ENCODE measurements at places on chromosomes 3 and 15.

- DNase-seq, result no peak
These were observed 203.7 kb upstream of the UMPS start for GRCh38 chr3:124526601-124527000.

DNA sequence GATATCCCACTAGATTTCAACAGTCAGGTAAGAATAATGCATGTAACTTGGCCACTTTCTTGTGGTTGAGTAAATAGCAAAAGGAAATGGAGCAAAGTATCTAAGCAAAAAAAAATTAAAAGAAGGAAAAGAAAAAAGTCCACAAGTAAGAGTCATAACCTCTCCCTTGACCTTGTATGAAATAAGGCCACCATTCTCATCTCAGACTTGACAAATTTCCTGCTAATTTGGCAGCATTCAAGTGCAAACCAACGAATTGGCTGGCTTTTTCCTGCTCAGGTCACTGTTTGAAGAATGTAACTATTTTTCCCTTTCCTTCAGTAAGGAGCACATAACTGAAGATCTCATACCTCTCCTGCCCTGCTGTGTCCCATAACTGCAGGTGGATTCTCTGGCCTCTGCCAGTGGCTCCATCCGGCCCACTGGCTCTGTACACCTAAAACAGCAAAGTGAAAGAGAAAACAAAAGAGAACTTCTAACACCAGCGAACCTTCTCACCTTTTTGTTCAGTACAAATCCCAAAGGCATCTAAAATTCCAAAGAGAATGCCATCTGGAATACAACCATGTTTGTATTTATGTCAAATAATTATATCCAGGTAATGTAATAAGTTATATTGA is 33.4 kb upstream of the RSL24D1 start:
- DNase-seq, result no peak

DNA sequence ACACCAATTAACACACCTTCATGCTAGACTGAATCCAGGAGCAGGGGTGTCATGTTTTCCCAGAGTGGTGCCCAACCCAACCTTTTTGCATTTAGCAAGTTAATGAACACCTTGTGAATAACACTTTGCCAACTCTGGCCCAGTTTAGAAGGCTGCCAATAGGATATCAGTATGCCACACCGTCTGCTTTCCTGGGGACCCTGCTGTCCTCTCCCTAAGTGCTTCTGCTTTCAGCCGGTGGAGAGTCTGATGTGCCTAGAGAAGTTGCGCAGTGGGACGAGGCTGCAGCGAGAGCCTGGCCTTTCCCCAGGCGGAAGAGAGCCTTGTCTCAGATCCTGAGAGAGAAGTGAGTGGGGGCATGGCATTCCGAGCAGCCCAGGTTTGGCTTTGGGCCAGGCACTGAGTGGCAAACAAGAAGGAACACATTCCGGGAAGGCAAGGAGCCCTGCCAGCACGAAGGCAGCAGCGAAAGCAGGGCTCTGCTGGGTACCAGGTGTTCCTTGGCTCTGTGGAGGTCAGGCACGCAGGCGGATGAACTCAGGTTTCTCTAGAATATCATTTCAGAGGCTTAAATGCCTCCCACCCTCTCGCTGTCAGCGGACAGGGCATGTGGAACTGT is 36.9 kb downstream of the SENP8 start:
- no peak for DNase-seq

GRCh38 chr15:89781891-89782618 is 5.9 kb downstream of the MESP2 start:
- DNase-seq, result no peak

- DNase-seq, result no peak
These were observed 18.1 kb upstream of the AGBL1 start for GRCh38 chr15:86061581-86061980.

GRCh38 chr15:70438776-70439175 is 324.6 kb downstream of the UACA start:
- DNase-seq, result no peak

GRCh38 chr3:107621465-107621864 is 98.7 kb downstream of the BBX start:
- no peak for DNase-seq

- no peak for DNase-seq
These were observed 4.7 kb upstream of the KPNA4 start for GRCh38 chr3:160569894-160570652.

DNA sequence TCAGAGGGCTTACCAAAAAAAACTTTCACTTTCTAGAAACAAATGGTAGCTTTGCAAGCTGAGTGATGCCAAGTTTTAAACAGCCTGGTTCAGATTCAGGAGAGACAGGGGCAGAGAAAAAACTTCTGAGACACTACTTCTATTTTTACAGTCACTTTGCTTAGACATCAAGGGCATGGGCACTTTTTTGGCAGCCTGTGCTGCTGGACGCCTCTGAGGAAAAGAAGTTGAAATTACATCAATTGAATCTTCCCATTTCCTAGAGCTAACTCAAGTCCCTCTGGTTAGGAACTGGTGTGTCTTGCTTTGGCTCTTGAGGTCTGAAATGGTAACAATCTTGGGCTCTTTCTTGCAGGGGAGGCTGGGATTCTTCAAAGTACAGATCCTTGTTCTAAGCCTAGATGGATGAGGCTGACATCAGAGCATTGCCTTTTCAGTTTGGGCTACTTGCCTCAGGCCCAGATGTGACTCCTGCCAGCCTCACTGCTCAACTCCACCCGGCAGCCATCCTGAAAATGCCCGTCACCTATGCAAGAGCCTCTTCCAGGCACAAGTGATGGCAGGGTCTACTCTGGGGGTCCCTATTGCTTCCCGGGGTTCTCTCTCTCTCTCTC is 357.5 kb downstream of the FOXP1 start:
- DNase-seq, result no peak

All from activated naive CD4-positive, alpha-beta T cell treated with anti-CD3 and anti-CD28 coated beads, Interleukin-2, amount 50 U/mL, for 16 hours (primary cell).